ENCODE measurements at places on chromosomes 5 and 9.

DNA sequence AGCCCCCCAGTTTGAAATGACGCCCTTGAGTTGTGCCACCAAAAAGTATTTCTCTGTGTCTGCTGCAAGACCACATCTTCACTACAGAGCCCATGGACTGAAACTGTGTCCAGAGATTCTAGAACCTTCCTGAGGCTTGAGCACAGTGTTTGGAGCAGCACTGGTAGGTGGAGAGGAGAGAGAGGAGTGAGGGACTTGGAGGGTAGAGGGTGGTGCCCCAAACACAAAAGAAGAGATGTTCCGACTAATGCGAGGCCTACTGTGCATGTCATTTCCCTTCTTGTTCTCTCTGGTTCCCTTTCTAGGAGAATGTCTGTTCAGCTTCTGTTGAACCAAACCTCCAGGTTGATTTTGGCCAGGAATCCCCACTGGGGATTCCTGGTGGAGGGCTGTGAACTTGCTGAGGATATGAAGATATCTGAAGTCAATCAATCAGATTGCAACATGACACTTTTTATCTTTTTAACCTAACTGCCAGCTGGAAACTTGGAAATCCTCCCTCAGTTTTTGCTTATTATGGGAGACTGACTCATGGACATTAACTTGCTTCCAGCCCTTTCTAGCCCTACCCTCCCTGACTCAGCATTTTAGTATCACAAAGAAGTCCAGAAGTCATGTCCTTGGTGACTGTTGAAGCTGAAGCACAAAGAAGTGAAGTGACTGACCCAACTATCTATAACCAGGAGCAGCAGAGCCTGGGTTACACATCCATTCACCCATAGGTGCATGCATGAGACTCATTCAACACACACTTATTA is 154.5 kb downstream of the NR3C1 start:
- DNase-seq, result no peak

DNA sequence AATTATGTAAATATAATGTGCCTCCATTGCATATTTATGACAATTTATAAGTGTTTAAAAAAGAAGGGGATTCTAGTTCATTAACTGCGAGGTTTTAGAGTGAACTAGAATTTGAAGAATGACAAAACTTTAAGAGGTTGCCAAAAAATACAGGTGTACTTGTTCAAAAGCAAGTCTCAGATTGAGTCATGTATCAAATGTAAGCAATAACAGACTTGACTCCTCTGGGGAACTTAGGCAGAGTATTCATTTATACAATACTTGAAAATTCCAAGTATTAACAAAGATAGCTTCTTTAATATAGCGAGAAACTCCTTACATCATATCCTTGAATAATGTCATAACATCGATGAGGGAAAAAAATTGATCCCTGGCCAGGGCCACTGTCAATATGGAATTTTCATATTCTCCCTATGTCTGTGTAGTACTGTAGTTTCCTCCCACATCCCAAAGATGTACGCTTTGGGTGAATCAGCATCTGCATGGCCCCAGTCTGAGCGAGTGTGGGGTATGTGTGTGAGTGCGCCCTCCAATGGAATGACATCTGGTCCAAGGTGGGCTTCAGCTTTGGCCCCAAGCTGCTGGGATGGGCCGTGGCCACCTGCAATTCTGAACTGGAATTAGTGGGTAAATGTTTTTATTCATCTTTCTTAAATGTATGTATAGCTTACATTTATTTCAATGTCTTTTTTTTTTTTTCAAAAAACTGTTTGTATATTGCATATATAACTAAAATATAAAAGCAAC is 70.1 kb downstream of the RIC1 start:
- DNase-seq, result no peak

- no peak for DNase-seq
Measured at GRCh38 chr9:12194731-12195130, 498.5 kb upstream of the TYRP1 start.

GRCh38 chr9:27933210-27934025 is 360.1 kb upstream of the C9orf72 start:
- no peak for DNase-seq

GRCh38 chr5:4514067-4514648 is 626.0 kb upstream of the ADAMTS16 start:
- no peak for DNase-seq

DNA sequence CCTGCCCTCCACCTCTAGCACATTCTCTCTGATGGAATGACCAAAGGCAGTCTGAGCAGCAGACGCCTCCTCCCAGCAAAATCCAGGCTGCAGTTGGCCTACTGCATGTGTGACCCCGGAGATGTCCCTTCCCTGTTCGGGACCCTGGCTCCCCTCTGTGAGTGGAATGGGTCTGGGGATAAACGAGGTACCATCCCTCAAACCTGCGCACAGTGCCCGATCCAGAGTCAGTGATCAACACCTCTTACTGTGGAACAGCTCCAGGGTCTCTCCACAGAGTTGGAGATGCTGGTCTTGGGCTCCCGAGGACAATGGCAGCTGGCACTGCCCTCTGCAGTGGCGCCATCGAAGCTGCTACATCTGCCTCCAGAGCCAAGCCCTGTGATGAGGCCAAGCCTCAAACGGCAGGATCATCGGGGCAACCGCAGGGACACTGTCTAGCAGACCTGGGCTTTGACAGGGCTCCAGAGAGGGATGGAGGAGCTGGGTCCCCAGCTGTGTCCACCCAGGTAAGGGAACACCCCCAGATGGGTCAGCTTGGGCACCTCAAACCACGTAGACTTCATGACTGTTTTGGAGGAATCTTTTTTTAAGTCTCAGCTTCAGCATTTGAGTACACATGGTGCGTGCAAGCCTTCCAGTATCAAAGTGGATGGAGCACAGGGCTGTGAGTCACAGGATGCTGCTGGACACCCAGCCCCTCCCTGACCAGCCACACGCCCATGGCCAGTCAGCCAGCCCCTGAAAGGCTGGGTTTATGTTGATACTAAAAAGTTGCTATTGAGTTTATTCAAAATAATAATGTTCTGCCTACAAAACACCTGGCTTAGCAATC is 13.0 kb downstream of the MED10 start:
- no peak for DNase-seq

DNA sequence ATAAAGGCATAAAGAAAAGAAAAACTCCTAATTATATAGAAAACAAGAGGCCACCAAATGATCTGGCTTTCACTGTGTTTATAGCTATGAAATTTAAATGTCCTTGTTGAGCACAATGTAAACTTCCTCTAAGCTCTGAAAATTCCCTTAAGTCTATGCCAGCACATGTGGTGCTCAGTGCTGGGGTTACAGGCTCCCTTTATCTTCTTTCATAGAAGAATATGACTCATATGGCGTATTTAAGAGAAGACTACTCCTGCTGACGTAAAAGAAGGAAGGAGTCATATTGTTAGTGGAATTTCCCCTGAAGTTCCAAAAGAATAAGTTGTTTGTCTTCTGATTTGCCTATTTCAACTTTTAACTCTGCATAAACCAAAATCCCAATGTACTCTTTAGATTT is 30.4 kb downstream of the RNF145 start:
- DNase-seq, result no peak

- DNase-seq, result no peak
Measured at GRCh38 chr5:141476132-141476911, 556 bp downstream of the PCDHGC3 start.

DNA sequence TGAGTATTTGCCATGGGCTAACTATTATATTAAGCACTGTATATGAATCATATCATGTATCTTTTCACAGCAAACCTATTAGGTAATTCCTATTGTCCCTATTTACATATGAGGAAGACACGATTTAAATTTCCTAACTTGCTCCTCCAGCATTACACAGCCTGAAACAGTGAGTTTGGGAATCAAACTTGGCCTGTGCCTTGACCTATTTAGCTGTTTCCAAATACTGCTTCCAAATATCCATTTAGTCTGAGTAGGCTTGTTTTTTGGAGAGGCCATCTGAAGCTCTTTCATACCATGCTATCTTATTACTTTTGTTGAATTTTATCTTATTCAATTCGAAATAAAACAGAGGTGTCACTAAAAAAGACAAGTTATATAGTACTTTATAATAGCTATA is 447.3 kb upstream of the MPDZ start:
- DNase-seq, result no peak

- no peak for DNase-seq
Measured at GRCh38 chr9:131752231-131752884, 12.5 kb upstream of the RAPGEF1 start.

- no peak for DNase-seq
Measured at GRCh38 chr5:142874540-142874939, 104.4 kb downstream of the ARHGAP26 start.

DNA sequence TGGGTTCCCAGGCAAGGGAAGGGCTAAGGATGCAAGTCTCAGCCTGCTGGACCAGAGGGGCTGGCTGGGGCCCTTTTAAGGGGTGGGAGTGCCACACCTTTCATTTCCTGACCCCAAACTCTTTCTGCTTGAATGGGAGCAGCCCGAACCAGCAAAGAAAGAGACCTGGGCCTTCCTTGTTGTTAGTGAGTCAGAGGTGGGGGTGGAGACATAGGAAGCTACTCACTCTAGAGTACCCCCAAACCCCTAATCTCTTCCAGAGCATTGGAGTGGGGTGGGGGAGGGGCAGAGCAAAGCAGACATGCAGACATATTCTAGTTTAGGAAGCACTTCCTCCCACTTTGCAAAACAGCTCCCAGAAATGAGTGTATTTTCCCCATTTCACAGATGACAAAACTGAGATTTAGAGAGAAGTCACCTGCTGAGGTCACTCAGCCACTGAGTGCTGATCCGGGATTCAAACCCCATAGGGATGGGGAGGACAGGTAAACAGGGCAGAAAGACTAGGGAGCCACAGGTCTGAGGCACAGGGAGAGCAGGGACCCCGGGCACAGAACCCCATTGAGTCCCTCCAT is 6.0 kb upstream of the AQP3 start:
- no peak for DNase-seq

DNA sequence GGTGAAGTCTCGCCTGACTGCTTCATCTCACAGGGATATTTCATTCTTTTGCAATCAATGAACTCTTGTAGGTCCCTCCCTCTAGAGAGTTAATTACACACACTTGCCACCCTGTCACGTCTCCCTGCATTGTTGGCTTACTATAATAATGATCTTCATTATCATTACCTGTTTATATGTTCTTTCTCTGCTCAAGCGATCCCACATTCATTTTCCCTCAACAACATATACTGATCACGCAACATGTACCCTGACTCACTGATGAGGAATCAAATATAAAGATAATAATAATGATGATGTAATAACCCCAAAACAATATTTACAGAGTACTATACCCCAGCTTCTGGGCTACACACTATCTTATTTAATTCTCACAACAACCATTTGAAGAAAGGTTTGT is 88.5 kb downstream of the FEM1C start:
- no peak for DNase-seq

- no peak for DNase-seq
Measured at GRCh38 chr9:112836394-112836793, 54.3 kb downstream of the SLC46A2 start.

GRCh38 chr5:107979291-107979690 is 308.6 kb upstream of the EFNA5 start:
- DNase-seq, result no peak

GRCh38 chr9:136567651-136568287 is 21.9 kb upstream of the NOTCH1 start:
- DNase-seq, result no peak

- DNase-seq, result no peak
Measured at GRCh38 chr9:92617951-92618510, 51.9 kb downstream of the IPPK start.

DNA sequence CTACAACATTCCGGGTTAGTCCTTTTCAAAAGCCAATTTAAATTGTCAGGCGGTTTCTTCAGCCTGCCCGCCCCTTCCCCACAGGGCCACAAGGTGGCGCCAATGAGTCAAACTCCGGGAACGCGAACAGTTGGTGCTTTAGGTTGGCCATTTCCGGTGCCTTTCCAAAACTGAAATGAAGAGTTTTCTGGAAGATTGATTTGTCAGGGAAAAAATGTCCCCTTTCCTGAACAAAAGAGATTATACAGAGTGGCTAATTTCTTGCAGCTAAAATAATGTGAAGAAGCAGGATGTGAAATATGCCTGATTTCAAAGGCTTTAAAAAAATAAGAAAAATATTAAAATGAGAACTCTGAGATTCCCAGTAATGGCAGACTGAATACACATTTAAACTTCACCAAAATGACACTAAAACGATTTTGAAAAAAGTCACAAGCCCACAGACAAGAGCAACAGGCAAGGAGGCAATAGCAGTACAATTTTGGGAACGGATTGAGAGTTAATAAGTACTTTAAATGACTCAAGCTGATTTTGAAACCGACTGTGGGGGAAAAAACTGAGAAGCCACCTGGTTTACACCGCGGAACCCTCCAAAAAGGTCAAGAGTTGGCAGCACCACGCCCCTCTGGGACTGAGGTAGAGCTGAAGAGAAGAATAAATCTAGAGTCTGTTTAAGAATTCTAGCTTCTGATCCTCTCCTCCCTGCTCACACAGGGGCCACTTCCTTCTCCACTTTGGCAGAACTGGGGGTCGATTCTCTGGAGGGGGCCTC is 45.7 kb downstream of the SLC46A2 start:
- peak; percentile 56 for DNase-seq

DNA sequence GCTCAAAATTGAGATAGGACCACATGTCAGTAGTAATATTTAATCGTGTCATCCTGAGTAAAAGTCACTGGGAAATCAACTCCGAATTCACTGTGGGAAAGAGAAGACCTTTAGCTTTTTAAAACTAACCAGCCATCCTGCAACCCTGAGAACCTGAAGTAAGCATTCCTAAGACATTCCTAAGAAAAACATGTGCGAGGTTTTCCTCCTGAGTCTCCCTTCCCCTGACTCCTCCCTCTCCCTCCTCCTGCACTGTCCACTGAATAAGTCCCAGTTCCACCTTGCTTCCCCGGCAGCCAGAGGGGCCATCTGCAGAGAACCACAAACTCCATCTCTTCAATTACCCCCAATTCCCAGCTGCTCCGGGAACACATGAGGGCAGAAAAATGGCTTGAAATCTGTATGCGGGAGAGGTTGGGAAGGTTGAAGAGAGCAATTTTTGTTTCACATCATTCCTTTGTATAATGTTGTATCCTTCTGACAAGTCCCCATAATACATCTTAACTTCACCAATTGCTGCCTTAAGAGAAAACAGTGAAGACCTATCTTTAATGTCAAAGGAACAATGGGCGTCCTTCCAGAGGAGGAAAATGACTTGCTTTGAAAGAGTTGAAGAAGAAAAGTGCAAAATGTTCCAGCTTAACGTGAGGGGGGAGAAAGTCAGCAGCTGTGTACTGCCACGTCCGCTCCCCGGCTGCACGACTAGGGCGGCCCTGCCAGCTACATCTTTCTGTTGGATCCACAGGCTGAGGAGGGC is 186.3 kb downstream of the ZNF462 start:
- no peak for DNase-seq

DNA sequence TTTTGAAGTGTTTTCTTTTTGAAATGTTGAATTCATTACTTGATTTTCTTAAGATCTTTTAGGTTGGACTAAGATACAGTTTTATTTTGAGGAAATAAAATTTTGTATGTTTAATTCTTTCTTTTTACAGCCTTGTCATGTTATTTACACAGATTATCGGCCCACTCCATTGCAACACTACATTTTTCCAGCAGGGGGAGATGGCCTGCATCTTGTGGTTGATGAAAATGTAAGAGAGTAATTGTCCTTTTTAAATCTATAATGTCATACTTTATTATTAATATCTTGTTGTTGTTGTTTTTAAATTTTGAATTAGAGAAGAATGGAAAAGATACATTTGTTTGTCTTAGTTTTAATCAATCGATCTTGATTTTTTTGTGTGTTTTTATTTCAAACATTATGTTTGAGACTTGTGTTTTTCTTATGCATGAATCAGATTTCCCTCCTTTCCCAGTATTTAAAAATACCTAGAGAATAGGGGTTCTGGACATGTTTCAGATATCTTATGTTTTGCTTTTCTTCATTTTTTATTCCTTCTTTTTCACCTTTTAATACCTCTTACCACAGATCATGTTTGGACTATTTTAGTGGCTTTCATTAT is 36.7 kb downstream of the MTREX start:
- DNase-seq, result no peak

- no peak for DNase-seq
Measured at GRCh38 chr9:78040726-78041125, 9.1 kb upstream of the GNAQ start.

Measured in activated CD8-positive, alpha-beta memory T cell treated with anti-CD3 and anti-CD28 coated beads for 1 hour (primary cell).